ENCODE measurements at places on chromosomes 5 and 9. TPM values are rescaled to one million over a fixed set of nuclear protein-coding genes. Genes with fewer than 3 reads are reported as not detected.
A peak's percentile ranks its signal among the peaks of the same experiment; 100 is the strongest.

DNA sequence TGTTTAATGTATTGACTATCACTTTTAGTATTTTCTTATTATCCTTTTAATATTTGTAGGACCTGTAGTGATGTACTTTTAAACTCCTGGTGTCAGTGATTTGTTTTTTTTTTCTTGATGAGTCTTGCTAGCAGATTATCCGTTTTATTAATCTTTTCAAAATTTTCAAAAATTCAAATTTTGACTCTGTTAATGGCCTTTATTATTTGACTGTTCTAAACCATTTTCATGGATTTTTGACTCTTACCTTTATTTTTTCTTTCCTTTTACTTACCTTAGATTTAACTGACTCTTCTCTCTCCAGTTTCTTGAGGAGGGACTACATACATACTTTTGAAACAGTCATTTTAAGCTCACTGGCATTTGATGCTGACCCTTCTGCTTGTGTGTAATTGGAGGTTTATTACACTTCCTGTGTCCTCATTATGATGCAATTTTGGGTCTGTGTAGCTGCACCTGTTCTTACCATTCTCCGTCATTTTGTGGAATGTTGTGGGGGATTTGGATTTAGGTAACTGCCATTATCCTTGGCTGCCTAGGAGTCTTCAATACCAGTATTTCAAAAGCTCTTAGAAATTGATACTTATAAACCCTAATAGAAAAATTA lies 32.0 kb upstream of the EXOC3 start:
- DNase-seq, result no peak

GRCh38 chr5:34804913-34805312 lies 34.1 kb upstream of the TTC23L start:
- no peak for DNase-seq

DNA sequence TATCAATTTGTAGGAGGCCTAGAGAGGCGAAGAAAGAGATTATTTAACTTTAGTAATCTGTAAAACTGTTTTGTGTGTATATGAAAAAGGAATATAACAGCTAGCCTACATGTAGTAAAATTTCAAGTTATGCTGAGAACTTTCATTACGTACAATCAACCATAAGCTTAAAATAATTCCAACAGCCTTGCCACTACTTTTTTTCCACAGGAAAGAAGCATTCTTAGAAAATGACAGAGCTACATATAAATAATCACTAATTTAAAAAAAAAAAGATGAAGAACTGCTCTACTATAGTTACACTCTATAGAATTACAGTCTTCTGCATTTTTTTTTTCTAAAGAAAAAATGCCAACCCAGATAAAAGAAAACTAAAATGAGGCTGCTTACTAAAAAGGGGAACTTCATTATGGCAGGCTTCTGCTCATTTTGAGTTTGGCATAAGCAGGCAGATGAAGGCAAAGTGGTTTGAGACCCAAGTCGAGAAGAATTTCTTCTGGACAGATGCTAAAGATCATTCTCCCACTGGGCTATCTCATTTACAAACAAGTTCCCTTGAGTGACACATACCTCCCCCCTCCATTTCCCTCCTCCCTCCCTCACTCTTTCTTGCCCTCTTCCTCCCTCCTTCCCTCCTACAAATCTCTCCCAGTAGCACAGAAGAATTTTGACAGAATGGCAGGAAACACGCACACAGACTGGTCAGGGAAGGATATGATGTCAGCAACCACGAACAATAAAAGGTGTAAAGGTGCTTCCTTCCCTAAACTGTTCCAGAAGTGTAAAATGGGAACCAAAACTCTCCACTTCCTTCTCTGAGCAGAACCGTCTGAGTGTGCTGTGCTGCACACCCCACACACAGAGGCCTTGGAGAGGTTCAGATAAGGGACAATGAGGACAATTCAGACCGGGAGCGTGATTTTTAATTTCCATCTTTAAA lies 56.1 kb downstream of the MEF2C start:
- DNase-seq, result peak; percentile 91

DNA sequence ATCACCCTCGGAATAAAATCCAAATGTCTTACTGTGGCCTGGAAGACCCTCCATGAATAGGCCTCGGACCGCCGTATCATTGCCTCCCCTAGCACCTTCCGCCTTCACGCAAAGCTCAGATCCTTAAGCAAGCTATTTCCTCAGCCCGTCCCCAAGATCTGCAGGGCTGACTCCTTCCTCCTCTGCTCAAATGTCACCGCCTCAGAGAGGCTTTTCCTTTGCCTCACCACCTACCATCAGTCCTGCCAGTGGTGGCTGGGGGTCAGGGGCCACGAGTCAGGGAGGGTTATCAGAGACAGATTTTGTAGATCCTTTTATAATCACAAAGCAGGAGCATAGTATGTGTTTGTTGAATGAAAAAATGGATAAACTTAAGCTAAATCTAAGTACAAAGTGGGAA lies 74.4 kb upstream of the KIF2A start:
- DNase-seq, result no peak

GPR107 gene
- total RNA-seq, result 17.9 TPM

IFNB1 gene
- not detected for total RNA-seq

GRCh38 chr5:123827811-123828210 lies 315.8 kb downstream of the CSNK1G3 start:
- DNase-seq, result no peak

DNA sequence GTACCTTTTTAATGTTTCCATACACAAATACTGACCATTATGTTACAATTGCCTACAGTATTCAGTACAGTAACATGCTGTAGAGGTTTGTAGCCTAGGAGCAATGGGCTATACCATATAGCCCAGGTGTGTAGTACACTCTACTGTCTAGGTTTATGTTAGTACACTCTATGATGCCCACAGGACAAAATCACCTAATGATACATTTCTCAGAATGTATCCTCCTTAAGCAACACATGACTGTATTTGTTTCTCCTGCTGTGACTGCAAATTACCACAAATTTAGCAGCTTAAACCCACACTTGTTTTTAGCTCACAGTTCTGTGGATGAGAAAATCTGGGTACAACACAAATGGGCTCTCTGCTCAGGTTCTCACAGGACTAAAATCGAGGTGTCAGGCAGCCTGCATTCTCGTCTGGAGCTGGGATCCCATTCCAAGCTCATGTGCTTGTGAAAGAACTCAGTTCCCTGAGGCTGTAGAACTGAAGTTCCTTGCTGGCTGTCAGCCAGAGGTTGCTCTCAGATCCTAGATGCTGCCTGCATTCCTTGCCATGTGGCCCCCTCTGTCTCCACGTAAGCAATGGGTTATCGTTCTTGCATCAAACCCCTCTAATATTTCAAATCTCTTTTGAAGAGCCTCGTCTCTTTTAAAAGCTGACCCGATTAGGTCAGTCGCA lies 38.6 kb upstream of the PIK3R1 start:
- DNase-seq, result no peak

CYSRT1 gene
- total RNA-seq, result 0.18 TPM

SGTB gene
- total RNA-seq, result 6.6 TPM

- no peak for DNase-seq
These were observed 69.2 kb downstream of the CDH18 start for GRCh38 chr5:19918780-19919179.

DNA sequence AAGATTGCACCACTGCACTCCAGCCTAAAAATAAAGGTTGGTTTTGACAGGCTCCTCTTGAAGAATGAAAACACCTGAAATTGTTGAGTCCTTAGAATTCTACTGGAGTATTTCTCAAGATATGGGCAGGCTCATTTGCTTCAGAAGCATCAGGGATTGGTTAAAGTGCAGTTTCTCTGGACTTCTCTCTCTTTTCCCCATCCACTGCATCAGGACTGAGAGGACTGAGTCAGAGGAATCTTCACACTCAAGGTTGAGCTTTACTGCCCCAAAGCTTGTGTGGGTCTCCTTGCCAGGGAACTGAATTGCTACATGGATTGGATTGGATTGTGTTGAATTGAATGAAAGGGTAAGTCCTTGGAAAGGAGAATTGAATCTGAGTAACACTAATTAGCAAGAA lies 7.5 kb upstream of the CCDC69 start:
- DNase-seq, result no peak

KCNV2 gene
- not detected for total RNA-seq

GRCh38 chr5:131994533-131995226 lies 16.8 kb downstream of the ACSL6 start:
- no peak for DNase-seq

RPL7A gene
- 2,809 TPM for total RNA-seq

SOHLH1 gene
- total RNA-seq, result not detected

CER1 gene
- 0.22 TPM for total RNA-seq

DNA sequence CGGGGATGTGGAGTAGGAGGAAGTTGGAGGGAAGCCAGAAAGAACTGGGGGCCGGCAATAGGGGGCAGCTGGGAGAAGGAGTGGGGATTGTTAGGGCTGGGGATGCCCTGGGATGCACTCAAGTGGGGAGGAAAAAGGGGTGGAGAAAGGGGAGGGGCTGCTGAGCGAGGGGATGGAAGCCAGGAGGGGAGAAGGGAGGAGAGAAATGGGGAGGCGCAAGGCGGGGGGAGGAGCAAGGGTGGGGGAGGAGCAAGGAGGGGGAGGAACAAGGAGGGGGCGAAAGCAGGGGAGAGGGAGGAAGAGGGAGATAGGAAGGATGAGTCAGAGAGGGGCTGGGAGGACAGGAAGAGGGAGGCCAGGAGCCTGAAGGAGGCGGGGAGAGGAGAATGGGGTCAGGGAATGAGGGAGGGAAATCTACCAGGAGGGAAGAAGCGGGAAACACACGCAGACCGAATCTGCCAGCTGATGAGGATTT lies 1.6 kb downstream of the IRX4 start:
- no peak for DNase-seq

DNA sequence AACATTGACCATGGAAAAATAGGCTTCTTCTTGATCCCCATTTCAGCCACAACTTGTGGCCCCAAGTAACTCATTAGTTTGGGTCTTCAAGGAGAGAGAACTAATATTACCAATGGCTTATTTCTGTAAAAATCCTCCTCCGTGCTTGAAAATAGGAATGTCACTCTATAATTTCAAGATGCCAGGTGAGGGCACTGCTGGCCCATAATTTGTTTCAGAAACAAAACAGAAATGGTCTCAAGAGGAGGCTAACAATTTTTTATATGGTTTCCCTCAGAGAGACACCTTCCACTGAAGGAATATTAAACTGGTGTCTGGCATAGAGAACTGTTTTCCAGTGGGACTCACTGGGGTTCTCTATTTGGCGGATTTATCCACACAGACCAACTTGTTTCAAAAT lies 437.0 kb upstream of the TRPC7 start:
- DNase-seq, result peak; percentile 54

GRCh38 chr9:36021968-36022367 lies 14.7 kb upstream of the RECK start:
- no peak for DNase-seq

PFN3 gene
- total RNA-seq, result not detected

DNA sequence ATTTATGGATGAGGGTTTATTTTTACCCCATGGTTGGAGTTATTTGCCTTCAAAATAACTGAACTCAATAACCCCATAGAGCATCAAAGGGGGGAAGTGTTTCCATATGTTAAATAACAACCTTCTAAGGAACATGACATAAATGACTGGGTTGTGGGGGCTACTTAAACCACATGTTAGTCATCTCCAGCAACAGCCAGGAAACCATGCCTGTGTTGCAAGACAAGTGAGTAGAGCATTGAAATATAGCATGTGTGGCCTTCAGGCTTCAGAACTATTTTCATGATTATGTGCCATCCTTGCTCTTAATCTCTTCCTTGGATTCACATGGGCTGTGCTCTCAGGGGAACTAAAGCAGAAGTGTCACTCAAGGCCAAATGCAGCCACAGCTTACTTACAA lies 431.2 kb downstream of the AGTPBP1 start:
- DNase-seq, result no peak

DNA sequence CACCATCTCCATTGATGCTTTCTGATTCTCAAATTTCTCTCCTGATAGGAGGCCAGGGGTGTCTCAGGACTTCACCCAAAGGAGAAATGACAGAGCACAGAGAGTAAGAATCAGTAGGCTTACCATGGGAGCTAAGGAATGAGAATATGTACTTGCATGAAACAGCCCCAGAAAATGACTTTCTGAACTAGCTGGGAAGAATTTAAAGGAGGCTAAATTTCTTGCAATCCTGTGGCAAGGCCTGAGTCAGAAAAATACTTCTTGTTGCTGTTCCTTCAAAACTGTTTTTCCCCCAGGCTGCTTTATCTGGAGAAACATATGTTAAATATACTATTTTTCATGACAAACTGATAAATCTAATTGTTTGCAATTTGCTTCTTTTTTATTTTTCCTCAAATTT lies 53.4 kb upstream of the FBXL7 start:
- no peak for DNase-seq

ETF1 gene
- 43.0 TPM for total RNA-seq

GRCh38 chr5:169160405-169160901 lies 140.5 kb downstream of the SLIT3 start:
- no peak for DNase-seq

GRCh38 chr9:129901993-129902739 lies 66.9 kb downstream of the USP20 start:
- no peak for DNase-seq

EIF4E1B gene
- not detected for total RNA-seq

ANKRD31 gene
- total RNA-seq, result 0.27 TPM

- no peak for DNase-seq
These were observed 313.5 kb downstream of the TLE4 start for GRCh38 chr9:79885093-79885857.

- DNase-seq, result no peak
These were observed 4.9 kb downstream of the CACNA1B start for GRCh38 chr9:137882506-137882821.

DNA sequence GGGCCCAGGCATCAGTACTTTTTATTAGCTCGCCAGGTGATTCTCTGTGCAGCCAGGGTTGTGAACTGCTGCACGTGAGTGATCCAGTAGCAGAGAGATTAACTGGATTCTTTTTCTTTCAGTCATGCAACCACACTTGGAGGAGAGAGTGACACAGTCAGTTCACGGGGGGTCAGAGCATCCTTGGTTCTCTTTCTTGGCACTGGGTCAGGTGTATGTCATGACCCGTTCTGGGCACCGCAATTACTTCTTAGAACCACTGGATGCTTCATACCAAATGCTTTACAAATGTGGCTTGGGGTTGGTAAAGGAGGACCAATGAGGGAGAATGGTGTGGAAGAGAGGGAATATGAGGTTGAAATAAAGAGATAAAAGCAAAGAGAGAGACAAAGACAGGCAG lies 368.7 kb downstream of the MLLT3 start:
- no peak for DNase-seq

GRCh38 chr5:116135344-116135743 lies 50.5 kb downstream of the COMMD10 start:
- peak; percentile 9 for DNase-seq

DNA sequence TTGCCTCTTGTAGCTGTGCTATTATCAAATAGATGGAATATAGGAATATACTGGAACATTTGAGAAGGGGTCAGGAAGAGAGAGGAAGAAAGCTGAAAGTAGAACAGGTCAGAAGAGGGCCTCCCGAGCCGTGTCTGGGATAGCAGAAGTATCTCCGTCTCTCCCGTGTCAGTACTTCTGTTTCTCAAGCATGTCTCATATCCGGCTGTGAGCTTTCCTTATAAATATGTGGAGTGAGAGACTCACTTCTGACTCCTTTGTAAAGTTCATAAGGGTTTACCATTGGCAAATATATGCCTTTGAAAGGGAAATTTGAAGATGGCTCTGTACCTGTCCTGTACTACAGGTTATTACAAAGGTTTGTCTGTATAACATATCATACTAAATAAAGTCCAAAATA lies 50.3 kb downstream of the MOCS2 start:
- DNase-seq, result no peak

TAF11L13 gene
- total RNA-seq, result not detected

HSPA4 gene
- 59.8 TPM for total RNA-seq
